Gastroesophageal sphincter (tissue), 4 donors: ENCODE measurements at places on chromosomes 3 and 15. TPM values are rescaled to one million over a fixed set of nuclear protein-coding genes. Genes with fewer than 3 reads are reported as not detected.

Gene SLC49A4
- 29.7 TPM for total RNA-seq

Gene PRICKLE2
- 87.3 TPM for total RNA-seq

Gene CLDN18
- not detected for total RNA-seq

Gene ITPKA
- total RNA-seq, result 0.94 TPM

Gene TRNT1
- 9.8 TPM for total RNA-seq

Gene SLC27A2
- total RNA-seq, result not detected

Gene GOLGA6L9
- 2.3 TPM for total RNA-seq

Gene CHRNA5
- total RNA-seq, result 1.7 TPM

Gene C2CD4A
- 0.31 TPM for total RNA-seq

Gene CADPS
- 14.4 TPM for total RNA-seq

Gene GOLGA8S
- 0.40 TPM for total RNA-seq

Gene CTXN2
- total RNA-seq, result not detected

Gene MINAR1
- total RNA-seq, result 0.16 TPM
